ENCODE measurements at places on chromosomes 2 and 18.

- DNase-seq: no peak
These were observed 220.4 kb upstream of the TFPI start for GRCh38 chr2:187774551-187775071.

GRCh38 chr2:172230889-172231401 lies 128.2 kb upstream of the DLX2 start:
- DNase-seq: no peak

- DNase-seq: no peak
These were observed 93.0 kb upstream of the KLHL29 start for GRCh38 chr2:23292024-23292423.

DNA sequence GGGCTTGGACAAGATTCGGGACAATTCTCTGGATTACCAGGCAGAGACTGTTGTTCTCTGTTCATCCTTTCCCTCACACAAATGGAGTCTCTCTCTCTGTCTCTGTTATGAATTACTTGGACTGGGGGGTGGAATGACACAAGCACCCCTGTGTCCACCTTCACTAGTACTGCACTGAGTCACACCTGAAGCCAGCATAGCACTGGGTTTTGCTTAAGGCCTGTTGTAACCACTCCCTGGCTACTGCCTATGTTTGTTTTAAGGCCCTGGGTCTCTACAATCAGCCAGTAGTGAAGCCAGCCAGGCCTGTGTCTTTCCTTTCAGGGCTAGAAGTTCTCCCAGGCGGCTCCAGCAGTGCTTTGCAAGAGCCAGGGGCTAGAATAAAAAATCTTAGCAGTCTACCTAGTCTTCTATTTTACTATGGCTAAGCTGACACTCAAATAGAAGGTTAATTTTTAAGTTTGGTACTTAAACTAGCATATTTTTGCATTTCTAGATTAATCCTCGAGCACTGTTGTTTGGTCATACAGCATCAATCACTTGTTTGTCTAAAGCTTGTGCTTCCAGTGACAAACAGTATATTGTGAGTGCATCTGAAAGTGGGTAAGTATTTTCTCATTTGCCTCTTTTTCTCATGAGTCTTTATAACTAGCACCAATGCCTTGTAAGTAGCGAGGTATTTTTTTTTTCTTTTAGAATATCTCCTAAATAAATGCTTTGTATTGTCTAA lies 27.8 kb downstream of the WDR7 start:
- no peak for DNase-seq

GRCh38 chr2:1769703-1770422 lies 25.5 kb upstream of the PXDN start:
- DNase-seq: peak; percentile 47

GRCh38 chr2:3940661-3941060 lies 237.3 kb downstream of the DCDC2C start:
- DNase-seq: no peak

Data from left ventricle myocardium inferior (tissue), 1 donor.